ENCODE measurements at places on chromosomes 1 and 21.
A peak's percentile ranks its signal among the peaks of the same experiment; 100 is the strongest.

DNA sequence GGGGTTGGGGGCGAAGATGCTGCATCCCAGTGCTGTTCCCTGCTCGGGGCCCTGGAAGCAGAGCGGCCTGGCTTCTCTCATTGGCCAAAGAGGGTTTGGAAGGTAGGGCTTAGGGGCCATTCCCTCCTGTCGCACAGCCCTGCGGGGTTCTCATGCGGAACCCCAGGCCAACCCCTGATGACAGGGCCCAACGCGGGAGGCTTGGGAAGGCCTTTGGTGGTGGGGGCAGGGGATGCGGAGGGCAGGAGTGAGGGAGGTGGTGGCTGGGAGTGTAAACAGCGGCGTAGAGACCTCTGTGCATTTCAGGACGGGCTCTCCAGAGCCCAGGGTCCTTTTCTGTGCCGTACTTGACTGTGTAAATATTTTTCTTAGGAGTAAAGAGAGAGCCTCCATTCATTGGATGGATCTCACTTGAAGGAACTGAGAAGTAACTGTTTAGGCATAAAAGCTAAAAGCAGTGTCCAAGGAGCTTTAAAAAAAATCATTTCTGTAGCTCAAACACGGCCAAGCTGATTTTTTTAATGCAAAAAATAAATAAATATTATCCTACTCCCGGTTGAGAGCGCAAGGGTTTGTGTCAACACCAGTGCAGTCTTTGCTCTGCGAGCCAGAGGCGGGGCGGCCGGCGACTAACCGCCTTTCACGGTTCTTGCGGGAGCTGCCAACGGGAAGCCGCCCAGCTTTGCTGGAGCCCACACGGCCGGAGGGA, 169.1 kb downstream of the PRDM16 start:
- no peak for DNase-seq

- no peak for DNase-seq
Observed at GRCh38 chr1:196207612-196208217, 400.5 kb downstream of the KCNT2 start.

DNA sequence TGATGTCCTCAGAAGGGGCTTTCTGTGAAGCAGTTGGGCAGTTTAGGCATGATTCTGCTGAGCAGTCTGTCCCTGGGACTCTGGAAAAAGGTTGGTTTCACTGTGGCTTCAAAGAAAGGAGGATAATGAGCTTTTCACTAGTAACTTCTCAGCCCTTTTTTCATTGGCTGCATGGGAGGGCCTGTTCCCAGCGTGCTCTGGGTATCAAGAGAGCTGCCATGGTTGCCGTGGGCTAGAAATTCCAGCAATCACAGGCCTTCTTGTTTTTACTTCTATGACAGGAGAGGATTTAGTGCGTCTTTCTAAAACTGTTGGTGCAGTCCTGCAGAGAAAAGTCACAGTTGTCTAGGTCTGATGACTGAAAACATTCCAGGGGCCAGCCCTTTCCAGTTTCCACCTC, 7.2 kb downstream of the SZRD1 start:
- DNase-seq: no peak

- DNase-seq: no peak
Observed at GRCh38 chr1:108007531-108007930, 42.6 kb upstream of the VAV3 start.

GRCh38 chr1:171834821-171835220, 6.5 kb upstream of the DNM3 start:
- DNase-seq: no peak

GRCh38 chr1:18045203-18045602, 62.4 kb upstream of the IGSF21 start:
- no peak for DNase-seq

DNA sequence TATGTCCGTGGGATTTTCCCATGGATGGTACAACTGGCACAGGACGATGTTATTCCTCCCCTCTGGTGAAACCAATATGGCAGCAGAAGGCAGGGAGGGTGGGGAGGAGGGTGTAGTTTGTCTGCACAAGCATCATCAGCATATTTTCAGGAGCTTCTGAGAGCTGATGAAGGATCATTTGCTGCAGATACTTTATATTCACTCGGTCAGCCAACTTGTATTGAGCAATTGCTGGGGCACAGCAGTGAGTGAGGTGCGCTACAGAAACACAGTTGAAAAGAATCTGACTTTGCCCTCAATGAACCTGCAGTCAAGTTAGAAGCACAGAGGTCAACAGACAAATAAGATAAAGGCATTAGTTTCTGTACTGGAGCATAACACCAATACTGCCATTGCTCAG, 13.0 kb downstream of the PKP1 start:
- no peak for DNase-seq

DNA sequence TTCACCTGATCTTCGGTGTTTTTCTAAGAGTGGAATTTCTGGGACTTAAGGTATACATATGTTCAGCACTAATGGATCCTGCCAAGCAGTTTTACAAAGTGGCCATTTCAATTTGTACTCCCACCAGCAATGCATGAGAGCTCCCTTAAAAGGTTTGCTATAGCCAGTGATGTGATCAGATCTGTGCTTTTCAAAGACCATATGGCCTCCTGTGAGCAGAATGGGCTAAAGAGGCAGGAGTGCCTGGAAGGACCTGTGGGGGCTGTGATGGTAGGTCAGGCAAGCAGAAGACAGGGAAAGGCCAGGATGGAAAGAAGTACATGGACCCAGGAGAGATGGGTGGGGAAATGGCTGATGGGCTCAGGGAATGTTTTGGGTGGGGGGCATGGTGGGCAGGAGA, 252.7 kb downstream of the DISC1 start:
- no peak for DNase-seq

DNA sequence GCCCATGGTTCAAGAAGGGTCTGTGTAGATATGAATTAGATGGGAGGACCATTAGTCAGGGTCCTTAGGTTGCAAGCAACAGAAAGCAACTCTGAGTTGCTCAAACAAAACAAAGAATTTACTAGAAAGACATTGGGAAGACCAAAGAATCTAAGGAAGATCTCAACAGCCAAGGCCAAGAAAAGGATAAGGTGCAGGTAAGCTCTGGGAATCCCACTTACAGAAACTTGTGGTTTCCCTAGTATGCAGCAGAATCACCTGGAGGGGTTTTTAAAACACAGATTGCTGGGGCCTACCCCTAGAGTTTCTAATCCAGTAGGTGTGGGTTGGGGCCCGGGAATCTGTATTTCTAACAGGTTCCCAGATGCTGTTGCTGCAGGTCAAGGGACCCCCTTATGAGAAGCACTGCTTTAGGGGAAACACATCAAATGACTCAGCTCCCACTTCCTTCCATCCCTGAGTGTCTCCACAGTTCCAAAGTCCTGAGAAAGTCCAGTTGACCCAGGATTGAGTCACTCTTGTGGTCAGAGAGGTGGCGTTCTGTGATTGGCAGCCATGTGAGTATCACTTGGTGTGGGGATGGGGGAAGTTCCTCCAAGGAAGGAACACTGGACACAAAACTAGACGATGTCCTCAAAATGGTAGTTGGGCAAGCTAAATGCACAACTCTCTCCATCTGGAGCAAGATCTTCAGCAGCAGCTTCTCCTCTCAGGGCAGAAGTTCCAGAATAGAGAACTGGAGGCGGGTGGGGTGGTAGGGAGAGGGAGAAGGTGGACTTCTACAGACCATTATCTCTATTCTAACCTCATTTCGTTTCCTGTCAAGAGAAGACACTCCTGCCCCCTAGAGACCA, 24.2 kb upstream of the EYA3 start:
- no peak for DNase-seq

DNA sequence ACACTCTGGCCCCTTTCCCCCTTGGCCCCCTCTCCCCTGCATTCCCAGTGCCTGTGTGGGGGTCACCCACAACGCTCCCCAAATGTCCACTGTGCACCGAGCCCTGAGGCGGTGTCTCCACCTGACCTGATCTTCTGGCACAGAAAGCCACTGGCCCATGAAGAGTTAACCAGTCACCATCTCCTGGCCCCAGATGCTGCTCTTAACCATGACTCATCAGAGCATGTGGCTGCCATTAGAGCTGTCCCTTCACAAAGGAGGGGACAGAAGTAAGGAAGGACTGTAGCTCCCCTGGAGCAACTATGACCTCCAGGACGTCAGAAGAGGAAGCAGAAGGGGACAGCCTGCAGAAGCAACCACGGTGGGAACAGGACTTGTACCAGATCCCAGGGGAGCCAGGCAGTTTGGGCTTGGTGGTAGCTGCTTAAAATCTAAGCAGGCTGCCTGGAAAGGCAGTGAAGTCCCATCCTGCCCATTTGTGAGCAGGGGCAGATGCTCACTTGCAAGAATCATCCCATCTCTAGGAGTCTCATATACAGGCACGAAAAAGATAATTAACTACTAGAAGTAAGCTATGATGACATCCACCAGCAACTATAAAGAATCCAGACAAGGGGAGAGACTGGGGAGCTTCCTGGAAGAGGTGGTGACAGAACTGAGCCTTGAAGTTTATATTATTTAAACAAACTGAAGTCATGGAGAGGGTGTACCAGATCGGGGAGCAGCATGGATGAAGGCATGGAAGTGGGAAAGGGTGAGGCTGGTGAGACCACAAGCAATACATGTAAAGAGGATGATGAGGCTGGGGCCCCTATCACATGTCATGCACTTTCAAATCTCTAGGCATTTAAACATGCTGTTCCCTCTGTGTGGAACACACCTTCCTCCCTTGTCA, 1.1 kb upstream of the TTC39A start:
- DNase-seq: no peak

DNA sequence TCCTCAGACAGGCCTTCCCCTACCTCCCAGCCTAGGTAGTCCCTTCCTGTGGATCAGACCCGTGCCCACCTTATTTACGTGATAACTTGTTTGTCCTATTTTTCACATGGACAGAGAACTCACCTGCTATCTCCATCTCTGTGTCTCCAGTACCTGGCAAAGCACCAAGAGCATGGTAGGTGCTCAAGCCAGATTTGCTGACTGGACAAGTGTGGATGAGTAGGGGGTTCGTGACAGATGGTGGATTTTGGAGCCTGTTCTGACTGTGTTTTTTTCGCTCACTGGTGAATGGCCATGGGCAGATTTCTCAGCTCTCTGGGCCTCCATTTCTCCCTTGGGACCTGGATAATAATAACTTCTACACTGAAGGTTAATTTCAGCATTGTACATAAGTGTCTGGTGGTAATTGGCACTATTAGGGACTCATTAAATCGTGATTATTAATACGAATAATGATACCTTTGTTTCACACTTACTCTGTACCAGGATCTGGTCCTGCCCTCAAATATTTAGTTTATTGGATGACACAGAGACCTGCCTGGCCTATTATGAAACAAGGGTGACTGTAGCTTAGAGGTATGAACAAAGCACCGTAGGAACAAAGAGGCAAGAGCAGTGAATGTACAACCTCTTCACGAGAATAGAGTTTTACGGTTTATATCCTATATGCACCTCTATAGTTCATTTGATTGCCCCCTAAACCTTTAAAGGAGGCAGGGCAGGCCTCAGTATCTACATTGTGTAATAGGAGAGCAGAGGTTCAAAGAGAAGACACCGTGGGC, 24.5 kb upstream of the SLC26A9 start:
- no peak for DNase-seq

GRCh38 chr1:151457911-151458801, 1.1 kb downstream of the POGZ start:
- peak; percentile 65 for DNase-seq

- no peak for DNase-seq
Observed at GRCh38 chr1:195195423-195196057, 1412.7 kb downstream of the KCNT2 start.

DNA sequence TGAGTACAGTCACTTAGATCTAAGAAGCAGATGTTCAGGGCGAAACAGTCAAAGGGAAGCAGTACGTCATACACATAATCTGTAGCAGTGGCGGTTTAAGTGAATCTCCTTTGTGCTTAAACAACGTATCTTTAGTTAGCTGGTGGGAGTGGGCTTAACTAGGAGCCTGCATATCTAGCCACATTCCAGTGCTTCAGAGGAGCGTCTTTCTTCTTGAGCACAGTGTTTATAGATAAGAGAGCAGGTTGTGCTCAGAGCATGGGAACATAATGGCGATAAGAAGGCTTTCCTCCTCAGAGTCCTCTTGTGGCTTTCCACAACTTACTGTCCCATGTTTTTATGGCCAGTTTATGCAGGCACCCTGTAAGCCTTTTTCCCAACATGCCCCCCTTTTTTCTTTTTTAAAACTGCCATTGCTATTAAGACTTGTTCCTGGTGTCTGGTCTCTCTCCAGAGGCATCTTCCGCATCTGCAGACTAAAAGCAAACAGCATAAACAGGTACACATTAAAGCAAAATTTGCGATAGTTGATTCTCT, 3.2 kb downstream of the DAP3 start:
- no peak for DNase-seq

DNA sequence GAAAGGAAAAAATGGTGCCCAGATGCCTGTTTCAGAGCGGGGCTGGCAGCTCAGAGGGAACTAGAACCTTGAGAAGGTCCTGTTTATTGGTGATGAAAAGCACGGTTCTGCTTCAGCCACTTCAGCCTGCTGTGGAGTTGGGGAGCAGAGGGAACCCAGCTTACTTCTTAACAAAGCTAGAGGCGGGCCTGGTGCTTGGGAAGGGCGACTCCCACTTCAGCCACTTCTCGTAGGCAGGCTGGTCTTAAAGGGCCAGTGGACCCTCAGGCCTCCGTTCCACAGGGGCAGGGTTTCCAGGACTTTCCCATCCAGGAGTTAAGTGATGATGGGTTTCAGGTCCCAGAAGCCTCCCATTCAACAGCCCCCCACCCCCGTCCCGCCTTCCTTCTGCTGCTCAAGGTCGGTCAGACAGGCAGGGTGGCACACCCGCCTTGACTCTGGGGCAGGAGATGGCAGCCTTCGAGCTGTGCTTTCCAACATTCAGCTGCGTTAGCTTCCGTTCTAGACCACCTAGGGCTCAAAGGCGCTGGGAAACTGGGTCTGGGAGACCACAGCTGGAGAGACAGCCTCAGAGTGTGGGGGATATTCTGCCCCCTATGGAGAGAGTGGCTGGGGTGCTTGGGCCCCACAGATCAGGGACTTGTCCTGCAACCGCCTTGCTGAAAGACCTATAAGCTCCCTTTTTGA, 3.4 kb downstream of the RUNX3 start:
- no peak for DNase-seq

- DNase-seq: no peak
Observed at GRCh38 chr1:226654668-226655055, 84.4 kb downstream of the ITPKB start.

DNA sequence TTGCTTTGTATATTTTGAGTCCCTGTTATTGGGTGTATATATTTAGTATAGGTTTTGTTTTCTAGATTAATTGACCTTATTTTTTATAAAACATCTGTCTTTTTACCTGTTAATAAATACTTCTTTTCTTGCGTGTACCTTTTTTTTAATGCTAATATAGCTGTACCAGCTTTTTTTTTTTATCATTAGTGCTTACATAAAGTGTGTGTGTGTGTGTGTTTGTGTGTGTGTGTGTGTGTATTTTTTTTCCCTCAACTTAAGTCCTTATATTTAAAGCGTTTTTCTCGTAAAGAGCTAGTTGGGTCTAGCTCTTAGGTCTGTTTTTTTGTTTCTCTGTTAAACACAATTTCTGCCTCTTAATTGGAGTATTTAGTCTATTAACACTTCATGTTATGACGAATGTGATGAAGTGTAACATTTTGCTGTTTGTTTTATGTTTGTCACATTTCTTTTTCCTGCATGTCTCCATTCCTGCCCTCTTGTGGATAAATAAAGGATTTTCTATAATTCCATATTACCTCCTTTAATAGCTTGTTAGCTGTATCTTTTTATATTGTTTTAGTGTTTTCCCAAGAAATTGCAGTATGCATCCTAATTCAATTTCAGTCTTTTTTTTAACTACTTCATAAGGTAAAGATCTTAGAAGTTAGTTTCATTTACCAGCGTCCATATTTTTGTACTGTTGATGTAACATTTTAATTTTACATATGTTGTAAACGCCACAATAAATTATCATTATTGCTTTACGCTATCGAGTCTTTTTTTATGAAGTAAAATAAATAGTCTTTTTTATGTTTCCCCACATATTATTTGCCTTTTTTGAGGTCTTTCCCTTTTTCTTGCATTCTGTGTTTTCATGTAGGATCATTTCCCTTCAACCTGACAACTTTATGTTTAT, 4.3 kb downstream of the PRMT2 start:
- no peak for DNase-seq

All from activated CD4-positive, alpha-beta T cell treated with anti-CD3 and anti-CD28 coated beads, Interleukin-2, amount 50 U/mL, for 4 hours (primary cell).